ENCODE measurements at places on chromosomes 16 and 17.

DNA sequence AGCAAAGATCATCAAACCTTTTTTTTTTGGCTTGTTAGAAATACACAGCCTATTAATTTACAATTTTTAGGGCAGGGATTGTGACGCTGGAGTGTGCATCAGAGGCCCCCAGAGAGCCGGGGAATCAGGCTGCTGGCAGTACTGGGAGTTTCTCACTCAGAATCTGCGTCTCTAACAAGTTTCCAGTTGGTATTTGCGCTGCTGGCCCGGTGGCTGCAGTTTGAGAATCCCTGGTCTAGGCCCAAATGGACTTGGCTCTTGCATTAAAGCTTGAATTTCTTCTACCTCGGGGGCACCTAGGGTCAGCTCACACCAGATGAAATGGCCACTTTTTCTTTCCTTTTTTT is 150.9 kb upstream of the CIBAR2 start:
- no peak for DNase-seq

DNA sequence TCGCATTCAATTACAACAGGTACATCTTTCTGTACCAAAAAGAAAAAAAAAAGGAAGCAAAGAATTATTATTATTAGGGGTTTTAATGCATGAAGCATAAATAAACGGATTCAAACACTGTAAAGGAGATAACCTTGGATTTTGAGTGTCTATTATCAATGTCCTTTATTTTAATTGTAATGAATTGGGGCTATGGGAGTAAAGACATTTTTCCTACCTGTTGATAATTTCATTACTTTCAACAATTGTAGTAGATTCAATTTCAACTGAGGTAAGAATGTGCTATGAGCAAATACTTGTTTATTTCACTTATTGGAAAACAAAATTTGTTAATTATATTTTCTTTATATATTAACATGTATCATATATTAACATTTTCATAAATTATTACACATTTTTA is 855.6 kb downstream of the KCNJ2 start:
- DNase-seq: no peak

DNA sequence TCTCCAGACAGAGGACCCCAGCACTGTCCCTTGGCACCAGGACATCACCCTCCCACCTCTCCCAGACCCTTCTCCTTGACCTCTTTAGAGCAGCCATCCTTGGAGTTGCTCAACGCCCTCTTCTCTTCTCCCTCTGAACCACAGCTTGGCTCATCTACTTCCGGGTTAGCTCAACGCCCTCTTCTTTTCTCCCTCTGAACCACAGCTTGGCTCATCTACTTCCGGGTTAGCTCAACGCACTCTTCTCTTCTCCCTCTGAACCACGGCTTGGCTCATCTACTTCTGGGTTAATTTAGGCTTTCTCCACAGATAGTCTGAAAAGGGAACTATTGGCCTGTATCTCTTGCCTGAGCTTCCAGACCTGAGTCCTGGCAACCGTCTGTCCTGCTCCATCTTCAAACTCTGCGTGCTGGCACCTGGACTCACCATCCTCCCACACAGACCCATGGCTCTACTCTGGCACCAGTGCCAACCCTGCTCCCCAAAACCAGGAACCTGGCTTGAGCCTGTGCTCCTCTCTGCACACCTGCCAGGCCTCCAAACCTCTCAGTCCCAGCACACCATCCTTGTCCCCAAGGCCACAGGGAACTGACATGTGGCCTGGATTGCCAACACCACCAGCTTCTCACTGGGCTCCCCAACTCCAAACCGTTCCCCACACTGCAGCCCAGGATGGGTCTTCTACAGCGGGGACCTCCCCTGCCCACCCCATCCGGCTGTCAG is 25.3 kb upstream of the FAAP100 start:
- DNase-seq: no peak

DNA sequence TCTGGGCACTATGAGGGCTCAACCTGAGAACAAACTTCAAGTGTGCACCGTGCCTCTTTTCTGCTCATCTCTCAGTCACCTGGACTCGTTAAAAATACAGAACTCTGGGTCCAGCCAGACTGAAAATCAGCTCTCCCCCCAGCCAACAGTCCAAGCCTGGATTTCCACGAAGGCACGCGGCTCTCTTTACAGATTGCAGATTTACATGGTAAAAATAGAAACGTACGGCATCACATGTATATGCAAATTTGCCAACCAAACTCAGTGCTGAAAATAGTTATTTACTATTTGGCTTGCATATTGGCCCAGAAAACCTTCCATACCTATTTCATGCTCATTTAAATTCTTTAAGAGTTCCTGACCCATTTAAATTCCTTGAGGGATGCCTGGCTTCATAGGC is 315.8 kb downstream of the MAF start:
- no peak for DNase-seq

- no peak for DNase-seq
Measured at GRCh38 chr16:20675488-20676267, 21.8 kb downstream of the ACSM1 start.

- DNase-seq: no peak
Measured at GRCh38 chr17:987931-988330, 8.4 kb upstream of the NXN start.

- DNase-seq: no peak
Measured at GRCh38 chr17:76484228-76484725, 16.9 kb downstream of the AANAT start.

GRCh38 chr17:81162491-81162890 is 2.8 kb upstream of the PVALEF start:
- DNase-seq: no peak
